ENCODE measurements at places on chromosomes 4 and X.

DNA sequence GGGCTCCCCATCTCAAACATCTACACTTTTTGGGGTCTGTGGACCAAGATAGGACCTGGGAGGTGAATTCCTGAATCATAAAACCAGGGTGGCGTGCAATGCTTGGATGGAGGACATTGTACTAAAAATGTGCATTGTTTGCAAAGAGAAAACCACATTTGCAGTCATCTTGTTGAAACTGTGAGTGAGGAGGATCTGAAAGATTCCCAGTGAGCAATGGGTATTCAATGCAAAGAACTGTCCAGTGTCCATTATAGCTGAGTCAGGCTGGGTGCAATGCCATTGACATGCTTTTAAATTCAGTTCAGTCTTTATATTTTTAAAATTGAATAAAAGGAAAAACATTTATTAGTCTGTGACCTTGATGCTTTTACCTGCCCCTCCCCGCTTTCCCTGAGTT is 215.7 kb downstream of the STK32B start:
- DNase-seq, result no peak

DNA sequence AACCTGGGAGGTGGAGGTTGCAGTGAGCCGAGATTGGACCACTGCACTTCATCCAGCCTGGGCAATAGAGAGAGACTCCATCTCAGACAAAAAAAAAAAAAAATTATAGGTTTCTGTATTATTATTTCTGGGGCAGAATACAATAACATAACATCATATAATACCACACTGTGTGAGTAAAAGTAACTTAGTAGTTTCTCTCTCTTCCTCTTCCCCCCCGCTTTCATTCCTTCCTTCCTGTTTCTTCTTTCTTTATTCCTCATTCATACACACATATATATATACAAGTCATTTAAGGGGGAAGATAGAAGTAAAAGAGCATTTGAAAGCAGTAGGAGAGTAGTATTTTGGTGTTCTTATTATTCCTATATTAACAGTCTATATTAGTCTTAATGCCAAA is 55.9 kb upstream of the FHDC1 start:
- no peak for DNase-seq

GRCh38 chr4:6534618-6535328 is 40.2 kb upstream of the MAN2B2 start:
- no peak for DNase-seq

DNA sequence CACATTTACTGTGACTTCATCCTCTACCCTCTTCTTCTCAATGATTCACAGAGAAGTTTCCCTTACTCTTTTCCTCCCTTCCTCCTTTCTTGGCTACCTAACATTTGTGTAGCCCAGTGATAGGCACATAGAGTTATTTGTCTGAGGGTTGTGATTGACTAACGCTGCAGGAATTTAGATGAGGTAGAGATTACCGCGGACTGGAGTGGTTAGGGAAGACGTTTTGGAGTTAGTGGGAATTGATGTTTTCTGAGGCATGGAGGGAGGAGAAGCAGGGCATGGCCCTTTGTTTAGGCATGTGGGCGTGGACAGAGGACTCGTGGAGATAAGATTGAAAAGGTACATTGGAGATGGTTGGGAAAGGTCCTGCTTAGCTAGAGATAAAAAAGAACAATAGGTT is 246.7 kb downstream of the GPAT3 start:
- no peak for DNase-seq

- DNase-seq, result no peak
These were observed 236.0 kb upstream of the VCX3A start for GRCh38 chrX:6770936-6771335.

DNA sequence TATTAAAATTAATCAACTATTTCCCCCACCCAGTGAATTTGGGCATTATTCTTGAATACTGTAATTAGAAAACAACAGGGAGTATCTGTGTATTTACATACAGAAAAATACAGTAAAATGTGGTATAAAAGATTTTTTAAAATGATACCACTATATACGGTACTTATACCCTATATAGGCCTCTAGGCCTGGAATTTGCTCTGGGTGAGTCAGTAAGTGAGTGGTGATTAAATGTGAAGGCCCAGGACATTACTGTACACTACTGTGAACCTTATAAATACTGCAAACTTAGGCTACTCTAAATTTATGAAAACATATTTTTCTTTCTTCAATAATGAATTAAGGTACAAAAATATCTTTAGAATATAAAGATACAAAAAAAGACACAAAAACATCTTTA is 6.3 kb upstream of the CSN3 start:
- no peak for DNase-seq

DNA sequence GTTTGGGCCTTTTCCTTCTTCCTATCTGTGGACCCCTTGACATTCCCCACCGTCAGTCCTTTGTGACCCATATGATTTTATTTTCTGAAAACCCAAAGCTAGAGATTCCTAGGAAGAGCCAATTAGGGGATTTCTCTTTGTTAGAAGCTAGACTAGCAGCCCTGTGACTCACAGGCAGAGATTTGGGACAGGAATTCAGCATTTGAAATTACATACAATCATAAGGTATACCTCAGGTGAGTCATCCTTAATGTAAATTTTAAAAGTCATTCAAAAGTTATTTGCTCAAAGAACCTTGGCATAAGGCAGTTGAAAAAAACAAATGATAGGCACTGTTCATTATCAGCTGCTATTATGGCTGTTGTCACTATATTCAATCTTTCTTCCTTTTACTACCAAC is 40.6 kb downstream of the USP26 start:
- DNase-seq, result no peak

DNA sequence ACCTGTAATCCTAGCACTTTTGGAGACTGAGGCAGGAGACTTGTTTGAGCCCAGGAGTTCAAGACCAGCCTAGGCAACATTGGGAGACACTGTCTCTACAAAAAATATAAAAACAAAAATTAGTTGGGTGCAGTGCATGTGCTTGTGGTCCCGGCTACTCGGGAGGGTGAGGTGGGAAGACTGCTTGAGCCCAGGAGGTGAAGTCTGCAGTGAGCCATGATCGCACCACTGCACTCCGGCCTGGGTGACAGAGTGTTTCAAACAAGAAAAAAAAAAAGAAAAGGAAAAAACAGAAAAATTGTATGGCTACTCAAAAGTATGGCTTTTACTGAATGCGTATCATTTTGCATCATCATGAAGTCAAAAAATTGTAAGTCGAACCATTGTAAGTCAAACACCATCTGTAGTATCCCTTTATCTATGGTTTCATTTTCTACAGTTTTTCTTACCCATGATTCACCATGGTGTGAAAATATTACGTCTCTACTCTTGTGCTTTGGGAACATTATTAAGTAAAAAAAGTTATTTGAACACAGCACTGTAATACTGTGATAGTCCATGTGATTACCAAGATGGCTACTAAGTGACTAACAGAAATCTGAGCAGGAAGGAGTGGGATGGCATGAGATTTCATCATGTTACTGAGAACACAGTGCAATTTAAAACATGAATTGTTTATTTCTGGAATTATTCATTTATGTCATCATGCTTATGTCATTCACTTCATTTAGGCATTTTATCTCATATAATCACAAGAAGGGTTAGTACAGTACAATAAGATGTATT is 26.5 kb upstream of the MANBA start:
- DNase-seq, result no peak

DNA sequence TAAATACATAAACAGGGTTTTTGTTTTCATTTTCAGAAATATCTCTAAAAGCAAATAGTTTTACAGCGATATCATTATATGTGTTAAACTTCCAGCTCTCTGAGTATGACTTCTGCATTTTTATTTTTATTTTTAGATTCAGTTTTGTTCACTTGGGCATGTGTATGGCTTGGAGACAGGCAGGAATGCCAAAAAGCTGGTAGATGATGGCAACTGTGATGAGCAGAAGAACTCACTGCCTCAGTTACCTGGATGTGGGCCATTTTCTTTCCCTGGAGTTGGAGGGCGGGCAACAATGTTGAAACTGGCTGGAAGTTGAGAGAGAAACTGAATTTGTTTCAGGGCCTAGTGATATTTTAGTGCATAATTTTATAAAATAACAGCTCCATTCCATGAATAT is 266.4 kb downstream of the ARHGAP24 start:
- DNase-seq, result no peak

DNA sequence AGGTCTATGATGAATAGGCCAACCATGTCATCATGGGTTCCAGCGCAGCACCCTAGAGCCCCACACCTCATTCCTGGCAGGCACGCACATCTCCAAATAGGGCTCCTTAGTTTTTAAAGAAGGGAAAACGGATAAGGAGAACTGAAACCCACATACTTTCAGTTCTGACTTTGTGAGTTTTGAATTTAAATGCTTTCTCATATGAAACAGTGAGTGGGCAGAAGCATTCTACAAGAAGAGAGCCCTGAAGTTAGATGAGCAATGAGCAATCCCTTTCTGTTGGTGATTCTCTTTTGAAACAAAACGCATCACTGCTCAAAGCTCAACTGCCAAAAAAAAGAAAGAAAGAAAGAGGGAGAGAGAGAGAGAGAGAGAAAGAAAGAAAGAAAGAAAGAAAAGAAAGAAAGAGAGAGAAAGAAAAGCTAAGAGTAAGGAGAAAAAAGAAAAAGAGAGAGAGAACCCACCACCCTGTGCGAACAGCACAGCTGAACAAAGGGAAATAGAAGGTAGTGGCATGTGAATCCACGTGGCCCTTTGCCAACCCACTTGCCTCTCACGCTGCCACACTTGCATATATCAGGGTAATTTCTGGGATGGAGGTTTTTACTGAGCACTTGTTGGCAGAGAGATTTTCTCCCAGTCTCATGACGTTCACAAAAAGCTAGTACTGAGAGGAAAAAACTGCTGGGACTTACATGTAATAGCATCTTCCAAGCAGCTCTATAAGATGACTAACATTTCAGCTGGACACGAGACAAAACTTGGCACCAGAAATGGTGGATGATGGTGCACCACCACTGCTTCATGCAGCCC is 31.0 kb downstream of the TMSB4X start:
- DNase-seq, result no peak

DNA sequence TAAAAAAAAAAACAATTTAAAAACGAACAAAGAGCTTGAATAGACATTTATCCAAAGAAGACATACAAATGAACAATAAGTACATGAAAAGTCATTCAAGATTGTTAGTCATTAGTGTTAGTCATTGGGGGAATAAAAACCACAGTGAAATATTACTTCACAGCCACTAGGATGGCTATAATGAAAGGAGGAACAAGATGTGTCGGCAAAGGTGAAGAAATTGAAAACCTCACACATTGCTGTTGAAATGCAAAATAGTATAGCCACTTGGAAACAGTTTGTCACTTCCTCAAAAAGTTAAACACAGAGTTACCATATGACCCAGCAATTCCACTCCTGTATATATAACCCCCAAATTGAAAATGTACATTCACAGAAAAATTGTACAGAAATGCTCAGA is 45.2 kb upstream of the SLC39A8 start:
- DNase-seq, result no peak

- no peak for DNase-seq
These were observed 174.0 kb upstream of the LDB2 start for GRCh38 chr4:17072483-17072882.

DNA sequence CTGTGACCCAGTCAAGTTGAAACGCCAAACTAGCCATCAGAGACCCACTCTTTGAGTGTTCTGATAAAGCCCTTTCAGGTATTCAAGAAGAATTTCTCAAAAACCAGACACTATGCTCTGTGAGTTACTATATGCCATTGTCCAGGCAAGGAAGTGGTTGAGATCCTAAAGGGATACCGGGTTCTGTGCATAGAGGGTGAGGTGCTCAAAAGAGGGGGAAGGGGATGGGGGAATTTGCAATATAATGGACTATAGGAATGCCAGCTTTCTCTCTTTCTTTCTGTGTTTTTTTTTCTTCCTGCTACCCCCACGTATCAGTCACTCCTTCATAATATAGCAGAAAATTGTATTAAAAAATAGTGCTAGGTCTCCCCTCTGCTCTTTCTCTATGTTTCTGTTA is 1619.0 kb downstream of the STIM2 start:
- DNase-seq, result no peak

DNA sequence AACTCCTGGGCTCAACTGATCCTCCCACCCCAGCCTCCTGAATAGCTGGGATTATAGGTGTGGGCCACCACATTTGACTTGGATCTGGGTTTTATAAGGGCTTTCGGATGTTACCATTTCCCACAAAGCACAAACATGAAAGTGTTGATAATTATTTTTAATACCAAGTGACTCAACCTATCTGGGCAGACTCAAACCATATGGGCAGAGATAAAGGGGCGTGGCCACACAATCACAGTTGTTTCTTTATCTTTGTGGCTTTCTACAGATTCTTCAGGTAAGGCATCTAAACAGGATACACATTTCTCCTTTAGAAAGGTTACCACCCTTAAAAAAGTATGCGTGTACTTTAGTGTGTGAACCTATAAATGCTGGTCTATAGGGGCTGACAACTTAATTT is 122.5 kb downstream of the ZNF827 start:
- DNase-seq, result no peak
